Activated gamma-delta T cell treated with Interleukin-2 at 50 U/mL for 16 hours (primary cell): ENCODE measurements at places on chromosomes 7 and 10.

GRCh38 chr7:102073931-102074880, 212.5 kb upstream of the SH2B2 start:
- no peak for DNase-seq

GRCh38 chr7:74709880-74710671, 52.6 kb downstream of the GTF2I start:
- no peak for DNase-seq

DNA sequence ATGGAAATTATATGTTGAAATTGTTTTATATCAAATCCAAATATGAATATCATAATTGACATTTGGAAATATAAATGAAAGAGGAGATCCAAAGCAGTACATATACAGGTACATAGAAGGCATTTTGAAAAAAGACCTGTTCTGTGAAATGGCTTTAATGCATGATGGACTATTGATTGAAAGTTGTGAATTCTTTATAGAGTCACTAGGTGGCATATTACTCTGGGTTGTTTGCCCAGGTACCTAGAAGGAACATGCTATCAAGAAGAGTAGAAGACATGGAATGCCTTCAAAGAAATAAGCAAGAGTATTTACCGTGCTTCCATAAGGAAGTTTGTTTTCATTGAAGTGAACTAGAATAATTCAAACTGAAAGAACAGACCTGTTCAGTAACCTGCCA, 160.0 kb upstream of the ANK3 start:
- DNase-seq, result no peak

GRCh38 chr7:105611856-105612775, 30.8 kb upstream of the EFCAB10 start:
- DNase-seq, result no peak

DNA sequence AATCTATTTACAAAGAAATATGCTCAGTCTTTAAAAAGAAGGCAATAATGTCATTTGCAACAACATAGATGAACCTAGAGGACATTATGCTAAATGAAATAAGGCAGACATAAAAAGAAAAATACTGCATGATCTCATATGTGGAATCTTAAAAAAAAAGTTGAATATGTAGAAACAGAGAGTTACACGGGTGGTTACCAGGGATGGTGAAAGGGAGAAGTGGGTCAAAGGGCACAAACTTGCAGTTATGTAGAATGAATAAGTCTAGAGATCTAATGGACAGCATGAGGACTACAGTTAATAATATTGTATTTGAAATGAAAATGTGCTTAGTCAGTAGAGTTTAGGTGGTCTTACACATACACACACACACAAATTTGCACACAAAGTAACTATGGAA, 88.2 kb upstream of the CCDC71L start:
- DNase-seq, result no peak

DNA sequence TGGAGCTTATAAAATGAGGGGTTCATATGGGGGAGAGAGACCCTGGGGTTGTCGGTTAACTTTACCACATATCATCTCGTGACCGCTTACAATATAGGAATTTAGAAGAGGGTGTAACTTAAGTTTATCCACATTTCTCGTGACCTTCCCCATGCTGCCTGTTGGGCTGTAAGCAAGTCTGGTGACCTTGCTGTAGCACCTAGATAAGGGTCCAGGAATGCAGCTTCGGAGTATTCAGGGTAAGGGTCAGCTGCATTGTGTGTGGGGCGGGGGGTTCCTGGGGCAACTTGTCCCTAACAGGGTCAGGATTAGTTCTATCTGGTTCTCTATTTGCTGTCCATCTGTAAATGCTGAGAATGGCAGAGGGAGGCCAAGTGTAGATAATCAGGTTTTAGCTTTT, 1.3 kb upstream of the CHST3 start:
- DNase-seq, result no peak

DNA sequence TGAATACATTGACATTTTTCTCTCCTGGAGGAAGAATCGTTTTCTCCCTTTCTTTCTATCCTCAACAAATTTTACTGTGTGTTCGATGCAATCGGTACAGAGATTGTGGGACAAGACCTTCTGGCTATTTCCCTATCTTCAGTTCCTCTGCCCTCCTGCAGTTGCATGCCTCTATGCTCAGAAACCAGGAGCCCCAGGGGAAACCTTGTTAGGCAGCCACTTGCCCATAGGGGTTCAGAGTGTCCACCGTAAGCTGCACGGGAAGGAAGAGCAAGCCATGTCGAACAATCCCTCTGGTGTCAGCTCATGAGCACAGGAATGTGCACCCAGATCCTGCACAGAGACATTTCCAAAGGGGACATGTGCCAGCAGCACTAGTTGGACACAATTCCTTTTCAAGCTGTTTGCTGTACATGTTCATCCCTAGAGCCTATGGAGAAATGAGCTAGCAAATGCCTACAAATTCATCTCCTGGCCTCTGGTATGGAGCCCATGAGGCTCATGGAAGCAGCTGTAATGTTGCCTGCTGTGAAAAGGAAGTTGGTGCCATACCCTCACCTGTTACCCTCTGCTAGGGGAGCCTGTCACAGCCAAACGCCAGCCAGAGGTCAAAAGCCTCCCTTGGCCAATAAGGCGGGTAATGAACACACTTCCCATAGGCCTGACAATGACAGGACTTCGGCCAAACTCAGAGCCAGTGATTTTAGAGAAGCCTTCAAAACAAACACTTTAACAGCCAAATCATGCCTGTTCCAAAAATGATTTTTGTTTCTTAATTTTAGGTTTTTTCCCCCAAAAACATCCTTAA, 35.9 kb upstream of the ASAH2 start:
- no peak for DNase-seq

DNA sequence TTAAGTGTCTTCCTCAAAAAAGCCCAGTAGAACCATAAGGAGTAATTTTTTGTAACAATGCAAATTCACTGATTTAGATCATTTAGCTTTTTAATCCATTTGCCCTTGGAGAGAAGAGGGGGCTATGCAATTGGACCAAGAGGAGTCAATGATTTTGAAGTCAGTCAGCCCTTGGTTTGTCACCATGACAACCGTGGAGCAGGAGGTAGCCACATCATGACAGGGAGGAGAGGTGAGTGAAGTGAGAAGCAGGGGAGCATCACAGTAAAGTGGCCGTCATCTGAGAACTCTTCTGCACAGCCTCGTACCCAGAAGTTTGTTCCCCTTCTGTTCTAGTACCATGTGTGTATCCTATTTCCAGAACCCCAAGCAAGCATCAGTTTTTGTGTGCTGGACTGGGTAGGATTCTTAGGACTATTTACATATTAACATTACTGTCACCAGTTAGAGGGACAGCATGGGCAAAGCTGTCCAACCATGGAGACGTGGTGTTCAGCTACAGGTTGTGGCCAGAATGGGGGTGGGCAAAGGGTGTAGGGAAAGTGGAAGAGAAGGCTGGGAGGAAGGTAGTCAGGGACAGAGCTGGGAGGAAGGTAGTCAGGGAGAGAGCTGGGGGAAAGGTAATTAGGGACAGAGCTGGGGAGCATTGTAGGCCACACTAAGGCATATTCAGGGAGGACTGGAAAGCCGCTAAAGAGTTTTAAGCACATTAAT, 13.1 kb downstream of the UBE3C start:
- no peak for DNase-seq

GRCh38 chr10:68284062-68285001, 47.5 kb upstream of the HNRNPH3 start:
- DNase-seq, result no peak
